ENCODE measurements at places on chromosomes 1 and 21.

GRCh38 chr1:77900687-77901293, 12.4 kb downstream of the NEXN start:
- DNase-seq, result peak; percentile 14

DNA sequence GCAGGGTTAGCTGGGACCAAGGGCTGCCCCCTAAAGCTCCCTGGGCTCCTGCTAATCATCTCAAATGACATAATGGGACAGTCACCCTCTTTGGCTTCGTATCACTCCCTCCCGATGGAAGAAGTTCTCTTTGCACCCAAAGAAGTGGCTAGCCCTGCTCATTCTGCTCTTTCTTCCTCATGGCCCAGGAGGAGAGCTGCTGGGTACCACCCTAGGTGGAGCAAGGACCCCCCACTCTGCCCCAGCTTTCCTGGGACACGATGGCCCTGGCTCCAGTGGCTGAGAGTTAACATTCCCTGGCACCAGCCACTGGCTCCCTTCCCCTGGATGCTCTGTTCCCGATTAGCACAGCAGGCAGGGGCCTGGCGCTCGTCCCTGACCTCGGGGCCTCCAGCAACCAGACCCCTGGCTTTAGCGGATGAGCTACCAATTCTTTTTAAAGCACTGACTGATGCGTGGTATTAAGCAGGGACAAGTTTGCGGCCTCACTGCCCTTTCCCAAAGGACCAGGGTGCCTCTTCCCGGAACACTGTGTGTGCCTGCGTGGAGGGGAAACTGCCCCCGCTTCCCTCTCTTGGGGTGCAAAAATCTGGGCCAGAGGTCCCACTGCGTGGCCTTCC, 1.2 kb downstream of the MYOM3 start:
- DNase-seq, result no peak

GRCh38 chr21:33133892-33134291, 64.0 kb downstream of the OLIG1 start:
- no peak for DNase-seq

DNA sequence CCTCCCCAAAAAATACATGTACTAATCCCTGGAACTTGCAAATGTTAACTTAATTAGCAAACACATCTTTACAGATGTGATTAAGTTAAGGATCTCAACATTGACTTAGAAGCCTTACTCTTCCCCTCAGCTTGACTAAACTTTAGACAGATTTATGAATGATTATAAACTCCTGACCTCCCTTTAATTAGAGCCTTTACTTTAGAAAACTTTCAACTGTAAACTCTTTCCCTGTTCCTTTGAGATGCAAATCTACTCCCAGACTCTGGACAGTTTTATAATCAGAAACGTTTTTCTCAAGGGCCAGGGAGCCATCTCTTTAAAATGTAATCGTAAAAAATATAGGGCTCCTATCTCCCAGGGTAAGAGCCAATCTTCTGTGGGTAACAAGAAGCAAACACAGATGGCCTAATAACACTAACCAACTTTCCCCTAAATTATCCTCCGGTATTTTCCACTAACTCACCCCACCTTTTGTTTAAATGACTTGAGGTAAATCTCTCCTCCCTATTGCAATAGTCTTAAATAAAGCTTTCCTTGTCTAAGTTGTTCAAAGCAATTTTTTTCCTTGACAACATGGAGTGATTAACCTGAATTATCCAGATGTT, 284.1 kb downstream of the BRINP3 start:
- no peak for DNase-seq

- DNase-seq, result no peak
Observed at GRCh38 chr1:29322861-29323585, 86.7 kb downstream of the PTPRU start.

DNA sequence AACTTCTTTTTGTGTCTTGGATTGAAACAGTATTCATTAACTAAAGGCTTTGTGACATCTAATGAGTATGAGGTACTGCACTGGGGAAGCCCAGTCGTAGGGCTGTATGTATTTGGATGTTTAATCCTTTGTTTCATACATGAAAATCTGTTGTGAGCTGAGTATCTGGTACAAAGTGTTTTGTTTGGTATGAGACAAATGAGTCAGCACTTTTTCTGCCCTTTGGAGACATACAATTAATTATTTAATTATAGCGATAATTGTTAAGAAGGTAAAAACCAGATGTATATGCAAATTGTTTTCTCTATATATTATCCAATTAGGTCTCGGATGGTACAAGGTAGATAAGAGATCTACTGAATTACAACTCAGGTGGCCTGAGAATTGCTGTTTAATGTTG, 36.3 kb downstream of the MARK1 start:
- no peak for DNase-seq

DNA sequence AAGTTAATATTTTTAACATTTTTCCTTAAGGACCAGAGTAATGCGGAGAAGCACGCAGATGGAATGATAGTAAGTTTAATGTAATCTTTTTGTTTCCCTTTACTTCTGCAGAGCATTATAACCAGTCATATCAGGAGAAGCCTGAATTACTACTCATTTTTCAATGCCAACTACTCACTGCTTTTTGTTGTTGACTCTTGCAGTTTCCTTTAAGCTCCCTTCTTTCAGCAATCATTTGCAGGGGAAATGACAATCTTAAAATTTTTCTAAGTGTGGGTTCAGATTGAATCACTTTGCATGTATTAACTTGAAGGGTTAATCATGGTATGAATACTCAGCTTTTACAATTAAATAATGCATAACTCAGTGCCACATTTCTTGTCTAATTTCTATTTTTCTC, 122.2 kb downstream of the NRDC start:
- DNase-seq, result no peak

- no peak for DNase-seq
Observed at GRCh38 chr1:198254521-198254920, 97.7 kb downstream of the NEK7 start.

GRCh38 chr1:207054491-207054890, 1.4 kb downstream of the PFKFB2 start:
- DNase-seq, result no peak

GRCh38 chr1:230820568-230820967, 47.8 kb downstream of the C1orf198 start:
- no peak for DNase-seq

- DNase-seq, result no peak
Observed at GRCh38 chr1:81547261-81547911, 253.3 kb upstream of the ADGRL2 start.

DNA sequence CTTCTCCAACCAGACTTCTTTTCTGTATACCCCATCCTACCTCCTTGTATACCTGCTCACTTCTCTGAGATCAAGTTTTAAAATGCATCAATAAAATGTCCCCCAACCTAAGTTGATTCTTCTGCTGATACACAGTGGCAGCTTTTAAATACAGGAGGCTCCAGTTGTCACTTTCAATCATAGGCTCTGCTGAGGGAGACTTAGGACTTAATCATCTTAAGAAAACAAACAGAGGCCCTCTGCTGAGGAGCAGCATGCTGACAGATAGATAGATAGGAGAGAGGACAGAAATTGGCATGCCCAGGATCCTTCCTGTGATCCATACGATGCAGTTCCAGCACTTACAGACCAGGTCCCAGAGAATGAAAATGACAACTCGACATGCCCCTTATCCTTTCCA, 311.0 kb upstream of the PROX1 start:
- no peak for DNase-seq

GRCh38 chr1:47927165-47927564, 70.0 kb downstream of the TRABD2B start:
- DNase-seq, result no peak

DNA sequence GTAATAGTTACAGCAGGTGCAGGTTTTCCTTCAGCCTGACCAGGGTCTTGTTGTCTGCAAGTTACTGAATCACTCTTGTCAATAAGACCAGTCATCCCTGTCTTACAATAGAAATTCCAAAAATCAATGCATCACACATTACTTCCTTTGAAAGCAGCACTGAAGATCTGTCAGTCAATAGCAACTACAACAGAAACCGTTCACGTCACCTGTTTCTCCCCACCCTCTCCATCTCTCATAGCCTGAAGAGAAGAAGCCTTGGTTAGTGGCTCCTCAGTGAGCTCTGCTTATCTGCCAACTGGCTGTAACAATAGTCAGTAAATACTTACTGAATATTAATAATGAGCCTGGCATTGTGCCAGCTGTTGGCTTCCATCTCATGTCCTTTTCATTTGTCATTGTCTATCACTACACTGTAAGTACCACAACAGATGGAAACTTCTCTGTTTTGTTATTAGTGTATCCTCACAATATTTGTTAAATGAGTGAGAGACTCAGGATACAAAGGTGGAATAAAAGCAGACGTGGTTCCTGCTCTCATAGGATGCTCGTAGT, 195.2 kb downstream of the S1PR1 start:
- no peak for DNase-seq

DNA sequence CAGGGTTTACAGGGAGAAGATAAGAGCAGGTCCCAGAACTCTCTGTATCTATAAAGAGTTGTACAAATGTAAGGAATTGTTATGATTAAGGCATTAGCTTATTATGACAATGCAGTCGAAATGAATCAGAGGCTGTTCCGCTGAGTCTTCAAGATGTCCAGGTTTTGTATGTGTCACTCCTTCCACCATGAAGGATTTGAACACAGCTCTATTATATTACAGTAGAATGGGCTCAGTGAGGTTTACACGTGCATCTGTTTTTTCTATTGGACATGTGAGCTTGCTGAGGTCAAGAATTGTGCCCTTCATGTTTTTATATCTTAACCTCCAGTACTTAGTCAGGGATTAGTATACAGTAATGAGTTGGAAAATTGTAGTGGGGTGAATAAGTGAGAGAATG, 86.3 kb downstream of the MPZL1 start:
- DNase-seq, result no peak

DNA sequence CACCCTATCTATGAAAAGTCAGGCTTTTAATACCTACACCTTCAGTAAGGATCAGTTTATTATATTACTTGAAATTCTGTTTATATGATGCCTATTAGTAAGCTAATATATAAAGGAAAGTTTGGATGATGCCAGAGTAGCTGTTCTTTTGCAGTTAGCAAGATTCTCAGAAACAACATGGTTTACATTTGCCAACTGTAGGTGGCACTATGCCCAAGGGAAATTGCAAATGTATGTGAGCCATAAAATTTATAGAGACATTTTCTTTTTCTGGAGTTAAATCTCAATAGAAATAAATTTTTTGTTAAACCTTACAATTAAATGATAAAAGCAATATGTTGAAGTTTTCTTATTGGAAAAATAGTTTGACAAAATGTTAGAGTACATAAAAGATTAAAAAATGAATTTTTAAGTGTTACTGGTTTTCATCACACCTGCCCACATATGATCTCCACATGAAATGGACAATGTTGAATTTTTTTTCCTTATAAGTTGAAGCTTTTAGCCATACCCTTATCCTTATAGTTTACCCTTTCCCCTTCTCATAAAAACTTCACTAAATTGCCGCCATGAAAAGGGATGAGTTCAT, 32.1 kb upstream of the EPHX4 start:
- DNase-seq, result peak; percentile 28
